ENCODE measurements at places on chromosomes 11 and 22. TPM values are rescaled to one million over a fixed set of nuclear protein-coding genes. Genes with fewer than 3 reads are reported as not detected.

GRCh38 chr11:64138398-64138797 is 27.5 kb downstream of the MACROD1 start:
- DNase-seq, result no peak

- DNase-seq, result no peak
Measured at GRCh38 chr11:16356761-16357393, 531 bp upstream of the SOX6 start.

DNA sequence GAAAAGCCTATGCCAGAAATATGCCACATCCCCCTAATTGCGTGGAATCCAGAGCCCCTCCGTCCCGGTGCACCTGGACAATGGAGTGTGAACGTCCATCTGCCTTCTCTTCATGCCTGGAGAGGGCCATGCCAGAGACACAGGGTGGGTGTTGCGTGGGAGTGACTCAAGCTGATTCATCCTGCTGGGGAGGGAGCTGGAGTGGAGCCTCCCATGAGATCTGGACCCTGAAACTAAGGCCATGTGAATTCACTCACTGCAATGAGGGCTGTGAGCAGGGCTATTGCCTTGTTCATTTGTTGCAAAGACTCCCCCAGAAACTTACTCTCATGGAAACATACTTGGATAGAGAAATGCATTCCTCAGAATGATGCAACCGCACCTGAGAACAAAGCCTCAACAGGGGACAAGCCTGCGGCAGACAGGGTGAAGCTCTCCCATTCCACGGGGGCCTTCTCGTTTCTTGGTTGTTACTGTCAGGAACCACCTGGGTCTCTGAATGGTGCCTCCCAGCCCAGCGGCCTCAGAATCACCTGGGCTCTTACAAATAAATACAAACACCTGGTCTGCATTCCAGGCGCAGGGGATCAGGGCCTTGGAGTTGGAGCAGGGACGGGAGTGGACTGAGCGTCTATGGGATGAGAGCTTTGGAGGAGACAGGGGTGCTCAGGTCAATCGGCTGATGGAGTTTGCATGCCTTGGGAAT is 1031.2 kb downstream of the BRD1 start:
- no peak for DNase-seq

GRCh38 chr11:106875013-106875412 is 143.3 kb downstream of the GUCY1A2 start:
- DNase-seq, result no peak

DNA sequence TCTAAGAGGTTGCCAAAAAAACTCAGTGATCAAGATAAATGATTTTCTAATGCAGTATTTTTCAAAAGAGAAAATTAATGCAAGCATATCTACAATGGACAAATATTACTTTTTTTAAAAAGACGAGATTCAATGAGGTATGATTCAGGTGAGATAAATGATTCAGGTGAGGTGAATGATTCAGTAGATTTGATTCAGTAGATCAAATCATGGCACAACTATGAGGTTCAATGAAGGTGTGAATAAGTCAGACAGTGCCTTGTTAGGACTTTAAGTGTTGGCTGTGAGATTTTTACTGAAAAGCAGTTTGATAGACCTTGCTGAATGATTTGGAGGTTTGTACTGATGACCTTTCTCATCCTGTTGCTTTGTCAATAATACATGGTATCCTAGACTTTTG is 742.2 kb downstream of the NELL1 start:
- no peak for DNase-seq

DNA sequence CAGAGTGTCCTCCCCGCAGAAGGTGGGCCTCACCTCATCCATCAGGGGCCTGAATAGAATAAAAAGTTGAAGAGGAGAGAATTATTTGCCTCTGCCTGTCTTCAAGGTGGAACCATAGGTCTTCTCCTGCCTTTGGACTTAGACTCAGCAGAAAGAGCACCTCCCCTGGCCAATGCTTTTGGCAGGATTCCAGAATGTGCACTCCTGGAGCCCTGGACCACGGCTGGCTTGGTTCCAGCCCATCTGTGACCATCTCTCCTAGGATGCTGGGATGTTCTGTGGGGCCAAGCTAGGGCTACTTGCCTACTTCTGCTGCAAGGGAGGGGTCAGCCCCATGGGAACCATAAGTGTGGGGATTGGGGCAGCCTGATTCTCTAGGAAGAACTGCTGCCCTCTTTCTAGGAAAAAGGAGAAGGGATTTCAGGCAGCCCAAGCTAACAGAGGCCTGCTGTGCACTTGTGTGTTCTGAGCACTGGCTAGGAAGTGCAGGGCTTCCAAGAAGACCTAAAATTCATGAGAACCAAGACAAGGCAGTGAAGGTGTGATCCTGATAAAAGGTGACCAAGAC is 32.2 kb upstream of the SHANK2 start:
- DNase-seq, result no peak

- DNase-seq, result peak; percentile 70
Measured at GRCh38 chr11:103842795-103843194, 193.6 kb upstream of the DDI1 start.

- no peak for DNase-seq
Measured at GRCh38 chr22:19709063-19709769, 5.1 kb upstream of the SEPTIN5 start.

- no peak for DNase-seq
Measured at GRCh38 chr11:106187860-106188456, 110.5 kb downstream of the AASDHPPT start.

DNA sequence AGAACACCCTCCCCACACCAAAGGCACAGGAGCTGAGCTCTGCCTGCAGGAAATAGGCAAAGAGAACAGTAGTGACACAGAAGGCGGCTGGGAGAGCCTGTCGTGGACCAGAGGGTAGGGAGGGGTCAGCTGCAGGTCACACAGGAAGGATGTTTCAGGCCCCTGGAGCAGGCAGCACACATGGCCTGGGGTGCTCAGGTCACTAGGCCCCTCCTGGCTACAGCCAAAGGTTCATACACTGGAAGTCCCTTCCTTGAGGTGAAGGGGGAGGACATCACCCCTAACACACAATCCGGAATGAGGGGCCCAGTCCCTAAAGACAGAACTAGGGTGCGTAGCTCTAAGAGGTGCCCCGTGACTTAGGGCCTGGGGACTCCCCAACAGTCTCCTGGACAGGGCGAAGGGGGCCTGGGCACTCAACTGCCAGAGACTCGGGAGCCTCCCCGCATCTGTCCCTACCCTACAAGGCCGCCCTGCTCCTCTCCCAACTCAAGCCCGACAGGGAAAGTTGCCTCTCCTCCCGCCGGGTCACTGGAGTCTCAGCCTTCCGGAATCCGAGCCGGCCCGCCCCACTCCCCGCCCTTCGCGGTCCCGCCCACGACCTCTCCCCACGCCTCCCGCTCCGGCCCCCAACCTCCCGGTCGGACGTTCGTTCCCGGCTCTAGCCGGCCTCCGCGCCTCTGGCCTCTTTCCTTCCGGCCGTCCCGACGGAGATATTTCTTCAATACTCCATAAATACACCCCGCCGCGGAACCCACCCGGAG is at the start of gene CYB5R2:
Gene CYB5R2, minus strand, starts transcription at position 541 of the 764 bp plus-strand sequence. CDS start 675 bp downstream, outside the sequence.
- DNase-seq, result no peak

- no peak for DNase-seq
Measured at GRCh38 chr11:1778141-1778911, 14.6 kb upstream of the CTSD start.

DNA sequence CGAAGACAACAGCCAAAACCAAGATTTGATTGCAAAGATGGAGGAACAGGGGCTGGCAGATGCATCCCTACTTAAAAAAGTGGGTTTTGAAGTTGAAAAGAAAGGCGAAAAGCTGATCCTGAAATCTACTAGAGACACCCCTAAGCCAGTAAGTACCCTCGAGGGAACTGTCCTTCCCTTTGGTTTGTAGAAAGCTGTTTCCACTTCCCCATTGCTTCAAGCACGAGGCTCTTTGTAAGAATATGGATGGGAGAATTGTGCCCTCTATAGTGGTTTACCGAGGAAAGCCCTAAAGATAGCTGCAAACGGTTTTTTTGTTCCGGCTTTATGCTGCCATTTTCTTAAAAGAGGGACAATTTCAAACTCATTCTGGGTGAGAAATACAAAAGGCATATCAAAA is 133.9 kb downstream of the WNT7B start:
- no peak for DNase-seq

- no peak for DNase-seq
Measured at GRCh38 chr11:114017723-114018122, 41.8 kb upstream of the ZBTB16 start.

- no peak for DNase-seq
Measured at GRCh38 chr11:29281271-29281777, 735.5 kb downstream of the KCNA4 start.

- no peak for DNase-seq
Measured at GRCh38 chr22:24159650-24160049, 21.6 kb upstream of the SUSD2 start.

Gene TIGD3
- 0.04 TPM for polyA plus RNA-seq

Gene OR52E8
- not detected for polyA plus RNA-seq

Gene UCP2
- polyA plus RNA-seq, result 26.6 TPM

Gene RPS25
- polyA plus RNA-seq, result 351 TPM
